Activated T-helper 1 cell treated with Interleukin-2 at 50 U/mL for 16 hours (primary cell): ENCODE measurements at places on chromosomes 4 and X.

DNA sequence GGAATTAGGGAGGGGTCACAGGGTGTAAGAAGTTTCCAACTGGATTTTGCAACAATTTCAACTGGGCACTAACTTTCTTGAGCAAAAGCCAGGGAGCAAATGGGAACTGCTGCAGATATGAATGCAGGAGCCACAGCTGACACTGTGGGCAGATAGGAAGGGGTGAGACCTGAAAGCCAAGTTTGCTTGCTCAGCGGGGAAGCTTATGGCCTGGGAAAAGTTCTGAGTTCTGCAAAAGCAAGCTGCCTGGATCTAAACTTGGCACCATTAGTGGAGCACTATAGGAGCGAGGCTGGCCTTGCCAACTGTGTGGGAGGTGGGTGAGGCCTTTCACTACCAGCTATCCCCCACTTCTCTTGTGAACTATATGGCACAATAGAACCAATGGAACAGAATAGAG, 11.1 kb downstream of the CYSLTR1 start:
- no peak for DNase-seq

GRCh38 chrX:72280321-72280845, 3.3 kb upstream of the RPS4X start:
- no peak for DNase-seq

DNA sequence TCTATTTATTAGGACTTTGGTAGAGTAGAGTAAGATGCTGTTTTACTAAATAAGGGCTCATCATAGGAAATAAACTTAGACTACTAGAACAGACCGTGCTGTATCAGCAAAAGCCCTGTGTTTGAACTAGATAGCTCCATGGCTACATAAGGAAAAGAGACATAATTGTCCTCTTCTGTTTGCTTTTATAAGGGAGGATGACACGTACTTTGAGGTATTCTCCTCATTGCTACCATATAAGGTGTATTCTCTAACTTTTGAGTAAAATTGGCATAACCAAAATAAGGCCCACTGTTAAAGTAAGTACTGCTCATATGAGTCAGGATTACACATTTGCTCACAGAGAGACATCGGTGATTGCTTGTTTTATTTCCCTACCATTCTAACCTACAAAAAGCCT, 64.3 kb downstream of the PDLIM5 start:
- no peak for DNase-seq

- no peak for DNase-seq
These were observed 16.6 kb downstream of the DCK start for GRCh38 chr4:71009890-71010588.
